Sigmoid colon (tissue), 7 donors: ENCODE measurements at places on chromosomes 12 and 14. TPM values are rescaled to one million over a fixed set of nuclear protein-coding genes. Genes with fewer than 3 reads are reported as not detected.
A peak's percentile ranks its signal among the peaks of the same experiment; 100 is the strongest.

The KIF26A gene
- total RNA-seq: 2.1 TPM

The NPFF gene
- total RNA-seq: not detected

The ASB2 gene
- total RNA-seq: 117 TPM

The P2RX2 gene
- total RNA-seq: 0.16 TPM

The BEGAIN gene
- total RNA-seq: 0.49 TPM

DNA sequence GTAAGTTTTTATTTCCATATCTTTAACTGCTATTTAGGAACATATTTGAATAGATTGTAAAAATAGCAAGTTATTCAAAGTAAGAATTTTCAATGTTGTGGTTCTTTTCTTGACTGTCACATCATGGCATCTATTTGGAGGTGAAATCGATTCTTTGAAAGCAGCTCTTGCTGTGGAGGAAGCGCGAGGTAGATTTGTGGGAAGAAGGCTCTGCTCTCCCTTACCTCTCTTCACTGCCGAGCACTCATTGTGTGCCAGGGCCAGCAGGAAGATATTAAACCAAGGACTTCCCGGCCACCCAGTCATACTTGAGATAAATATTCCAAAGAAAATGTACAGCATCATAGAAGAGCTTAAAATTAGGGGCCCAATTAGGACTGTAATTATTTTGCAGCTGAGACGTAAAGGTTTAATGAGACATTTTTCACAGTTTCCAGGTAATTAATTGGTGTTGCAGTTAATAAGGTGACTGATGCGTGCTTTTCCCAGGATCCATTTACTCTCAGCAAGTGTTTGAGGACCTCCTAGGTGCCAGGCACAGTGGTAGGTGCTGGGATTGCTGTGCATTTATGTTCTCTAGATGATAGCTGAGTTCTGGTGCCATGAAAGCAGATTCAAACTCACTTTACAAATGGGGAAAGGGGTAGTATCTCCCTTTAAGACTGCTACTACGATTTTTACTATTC lies 89.2 kb upstream of the DYNC1H1 start:
- no peak for DNase-seq

DNA sequence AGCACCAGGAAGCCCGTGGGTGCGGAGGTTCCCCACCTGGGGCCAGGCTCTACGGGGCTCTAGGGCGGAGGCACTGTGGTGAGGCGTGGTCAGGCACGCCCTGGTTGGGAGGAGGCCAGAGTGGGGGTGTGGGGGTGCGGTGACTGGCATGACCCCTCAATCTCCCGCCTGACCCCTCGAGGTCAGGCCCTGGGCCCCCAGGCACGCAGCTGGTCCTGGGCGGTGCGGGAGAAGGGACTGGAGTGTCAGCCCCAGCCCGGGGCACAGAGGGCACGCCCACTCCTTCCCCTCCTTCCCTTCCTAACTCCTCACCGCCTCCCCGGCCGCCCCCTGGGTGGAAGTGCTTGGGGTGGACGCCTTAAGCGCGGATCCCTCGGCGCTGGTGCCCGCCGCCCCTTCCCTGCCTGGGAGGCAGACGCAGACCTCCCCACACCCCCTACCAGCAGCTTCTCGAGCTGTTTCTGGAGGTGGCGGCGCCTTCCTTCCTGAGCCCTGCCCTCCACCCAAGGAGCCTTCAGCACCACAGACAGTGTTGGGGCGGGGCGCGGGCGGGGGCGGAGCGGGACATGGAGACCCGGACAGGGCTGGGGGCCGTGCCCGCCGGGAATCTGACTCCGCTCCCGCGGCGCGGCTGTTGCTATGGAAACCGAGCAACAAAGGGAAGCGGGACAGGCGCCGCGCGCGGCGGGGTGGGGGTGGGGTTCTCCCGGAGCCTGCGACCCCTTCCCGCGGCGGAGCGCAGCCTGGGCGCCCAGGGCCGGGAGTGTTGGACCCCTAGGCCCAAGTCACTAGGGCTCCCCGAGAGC lies 741 bp upstream of the CRIP2 start:
- peak; percentile 92 for DNase-seq

DNA sequence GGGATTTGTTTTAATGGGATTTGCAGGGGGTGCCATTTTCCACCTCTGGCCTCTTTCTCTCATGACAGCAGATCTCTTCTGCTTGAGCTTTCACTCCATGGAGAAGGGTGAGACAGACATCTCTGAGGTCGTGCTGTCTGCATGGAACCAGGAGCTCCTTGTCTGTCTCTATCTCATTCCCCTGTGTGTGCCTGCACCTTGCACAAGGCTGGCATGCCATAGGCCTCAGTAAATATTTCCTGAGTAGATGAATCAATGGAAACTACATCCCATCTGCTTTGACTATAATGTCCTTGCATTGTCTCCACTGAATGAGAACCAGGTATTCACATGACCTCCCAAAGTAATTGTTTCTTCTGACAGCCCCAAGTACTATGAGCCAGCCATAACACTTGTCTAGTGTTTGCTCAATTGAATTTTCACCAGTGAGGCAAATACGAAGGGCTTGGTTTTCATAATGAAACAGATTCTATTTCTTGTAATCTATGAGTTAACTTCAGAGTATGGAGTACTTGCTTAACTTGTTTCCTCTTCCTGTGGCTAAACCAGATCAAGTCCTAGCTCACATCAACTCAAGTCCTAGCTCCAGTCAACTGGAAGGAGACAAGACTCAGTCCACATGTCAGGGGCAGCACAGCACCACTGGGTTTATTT lies 32.3 kb downstream of the KCNK13 start:
- no peak for DNase-seq

DNA sequence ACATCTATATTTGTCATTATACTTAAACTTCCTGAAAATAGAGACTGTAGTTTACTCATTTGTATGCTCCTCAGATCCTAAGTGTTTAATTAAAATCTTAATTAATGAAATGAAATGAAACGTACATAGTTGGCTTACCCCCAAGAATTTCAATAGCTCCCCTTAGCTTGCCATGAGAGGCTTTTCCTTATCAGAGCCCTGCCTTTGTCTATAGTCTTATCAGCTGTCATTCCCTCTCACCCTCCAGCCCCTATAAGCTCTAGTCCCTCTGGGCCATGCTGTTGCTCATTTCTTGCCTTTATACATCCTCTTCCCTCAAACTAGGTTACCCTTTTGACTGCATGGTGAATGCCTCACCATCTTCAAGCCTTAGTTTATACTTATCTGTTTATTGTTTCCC lies 1.1 kb upstream of the RTRAF start:
- DNase-seq: no peak

DNA sequence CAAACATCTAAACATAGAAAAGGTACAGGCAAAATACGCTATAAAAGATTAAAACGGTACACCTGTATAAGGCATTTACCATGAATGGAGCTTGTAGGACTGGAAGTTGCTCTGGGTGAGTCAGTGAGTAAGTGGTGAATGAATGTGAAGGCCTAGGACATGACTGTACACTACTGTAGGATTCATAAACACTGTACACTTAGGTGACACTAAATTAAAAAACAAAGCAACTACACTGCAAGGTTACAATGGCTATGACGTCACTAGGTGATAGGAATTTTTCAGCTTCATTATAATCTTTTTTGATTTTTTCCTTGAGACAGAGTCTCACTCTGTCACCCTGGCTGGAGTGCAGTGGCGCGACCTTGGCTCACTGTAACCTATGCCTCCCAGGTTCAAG lies 269.2 kb downstream of the KSR2 start:
- DNase-seq: no peak

DNA sequence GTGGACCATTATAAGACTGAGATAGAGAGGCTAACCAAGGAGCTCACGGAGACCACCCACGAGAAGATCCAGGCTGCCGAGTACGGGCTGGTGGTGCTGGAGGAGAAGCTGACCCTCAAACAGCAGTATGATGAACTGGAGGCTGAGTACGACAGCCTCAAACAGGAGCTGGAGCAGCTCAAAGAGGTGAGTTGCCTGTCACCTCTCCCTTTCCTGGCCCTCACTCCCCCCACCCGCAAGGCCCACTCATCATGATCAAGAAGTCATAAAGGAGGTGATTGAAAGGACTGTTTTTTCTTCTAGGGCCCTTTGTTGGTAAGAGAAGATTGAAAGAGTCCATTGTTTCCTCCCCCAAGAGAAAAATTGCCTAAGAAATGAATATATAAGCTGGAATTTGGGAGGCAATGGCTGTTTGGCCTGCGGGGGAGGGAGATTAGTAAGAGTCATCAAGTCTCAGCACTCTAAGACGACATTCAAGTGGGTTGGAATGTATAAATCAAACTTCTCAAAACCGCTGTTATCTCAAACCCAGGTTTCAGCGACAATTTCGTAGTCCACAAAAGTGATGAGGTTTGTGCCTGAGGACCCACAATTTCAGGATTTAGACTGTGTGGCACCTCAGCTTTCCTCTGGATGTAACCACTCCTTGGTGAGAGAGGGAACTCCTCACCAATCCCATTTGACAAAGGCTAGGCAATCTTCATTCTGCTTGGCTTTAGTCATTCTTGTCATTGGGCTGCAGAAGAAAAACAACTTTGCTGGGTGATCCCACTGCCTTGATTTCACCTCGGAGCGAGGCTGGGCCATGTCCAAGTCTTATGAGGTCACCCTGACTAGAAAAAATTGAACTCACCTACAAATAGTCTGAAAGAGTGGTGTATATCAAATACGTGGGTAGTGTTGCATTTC lies 966 bp downstream of the BICD1 start:
- DNase-seq: no peak

- DNase-seq: peak; percentile 83
Observed at GRCh38 chr14:103074729-103075367, 9.2 kb upstream of the LBHD2 start.

- DNase-seq: no peak
Observed at GRCh38 chr12:84756961-84757360, 155.6 kb downstream of the SLC6A15 start.
